ENCODE measurements at places on chromosomes 2 and 18.
A peak's percentile ranks its signal among the peaks of the same experiment; 100 is the strongest.

DNA sequence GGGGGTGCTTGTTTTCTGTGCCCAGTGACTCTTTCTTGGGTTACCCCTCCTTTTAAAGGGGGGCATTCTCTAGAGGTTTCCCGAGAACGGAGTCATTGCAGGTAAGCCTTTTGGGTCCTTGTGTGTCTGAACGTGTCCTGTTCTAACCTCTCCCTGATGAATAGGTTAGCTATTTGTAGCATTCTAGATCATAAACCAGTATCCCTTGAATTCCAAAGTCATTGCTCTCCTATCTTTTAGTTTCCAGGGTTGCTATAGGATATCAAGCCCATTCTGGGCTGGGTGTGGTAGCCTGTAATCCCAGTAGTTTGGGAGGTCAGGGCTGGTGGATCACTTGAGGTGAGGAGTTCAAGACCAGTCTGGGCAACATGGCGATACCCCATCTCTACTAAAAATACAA is 65.9 kb upstream of the YWHAQ start:
- DNase-seq: no peak

DNA sequence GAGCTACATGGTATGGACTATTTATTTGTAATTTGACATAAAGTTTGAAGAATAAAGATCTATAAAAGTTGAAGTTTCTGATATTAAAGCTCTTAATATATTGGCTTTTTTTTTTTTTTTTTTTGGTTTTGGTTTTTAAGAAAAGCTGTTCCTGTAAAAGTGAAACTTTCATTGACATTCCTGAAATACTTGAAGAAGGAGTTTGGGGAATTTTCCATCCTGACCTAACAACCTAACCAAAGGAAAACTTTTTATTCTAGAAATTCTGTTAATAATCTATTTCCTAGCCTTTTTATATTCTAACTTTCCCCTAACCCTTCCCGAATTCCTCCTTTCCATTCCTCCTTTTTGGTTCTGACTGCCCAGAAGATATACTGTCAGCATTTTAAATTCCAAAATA is 83.7 kb downstream of the ACSL3 start:
- no peak for DNase-seq

DNA sequence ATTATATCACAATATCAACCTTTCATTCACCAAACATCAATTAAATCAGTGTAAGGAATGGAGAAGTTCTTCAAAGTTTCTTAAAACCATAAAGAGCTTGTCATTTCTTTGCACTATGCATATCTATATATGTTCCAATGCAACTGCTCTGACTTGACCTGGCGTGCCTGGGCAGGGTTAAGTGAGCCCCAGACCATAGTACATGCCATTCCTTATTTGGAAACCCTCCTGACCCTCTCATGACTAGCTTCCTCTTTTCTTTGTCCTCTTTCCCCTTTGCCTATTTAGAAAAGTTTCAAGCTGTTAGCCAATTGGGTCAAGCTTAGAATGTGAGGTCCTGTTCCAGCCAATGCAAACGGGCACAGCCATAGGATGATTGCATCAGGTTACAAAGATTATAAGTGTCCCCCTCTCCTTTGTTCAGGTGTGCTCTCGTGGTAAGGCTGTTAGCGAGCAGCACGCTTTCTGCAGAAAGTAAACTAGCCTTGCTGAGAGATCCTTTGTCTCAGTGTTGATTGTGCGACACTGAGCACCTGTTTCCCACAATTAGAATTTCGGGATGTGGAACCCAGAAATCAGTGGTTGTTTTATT is 78.2 kb upstream of the UXS1 start:
- DNase-seq: no peak

DNA sequence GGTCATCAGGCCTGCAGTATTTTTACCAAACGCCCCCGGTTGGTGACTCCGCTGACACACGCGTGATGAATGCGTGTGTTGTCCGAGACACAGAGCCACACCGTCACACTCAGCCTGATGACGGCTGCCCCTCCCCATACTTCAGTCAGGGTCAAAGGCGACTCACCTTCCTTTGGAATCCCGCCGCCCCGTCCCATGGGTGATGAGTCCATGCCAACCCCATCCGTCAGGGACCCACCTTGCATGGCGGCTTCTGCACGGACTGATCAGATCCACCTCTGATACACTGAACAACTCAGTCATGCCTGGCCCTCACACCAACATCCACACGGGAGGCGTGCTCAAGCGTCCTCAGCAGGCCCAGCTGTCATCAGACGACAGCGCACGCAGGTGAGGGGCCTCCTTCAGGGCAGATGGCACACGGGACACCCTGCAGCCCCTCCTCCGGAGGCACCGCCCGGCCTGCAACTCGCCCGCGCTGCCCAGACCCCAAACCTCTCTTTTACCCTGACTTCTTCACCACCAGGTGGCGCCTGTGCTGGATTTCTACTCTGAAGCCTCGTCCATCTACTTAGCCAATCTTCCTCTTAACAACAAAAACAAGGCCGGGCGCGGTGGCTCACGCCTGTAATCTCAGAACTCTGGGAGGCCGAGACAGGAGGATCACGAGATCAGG is 89.2 kb downstream of the ZNF516 start:
- DNase-seq: peak; percentile 54

GRCh38 chr2:202193305-202193704 is 45.1 kb downstream of the SUMO1 start:
- DNase-seq: no peak

- no peak for DNase-seq
Measured at GRCh38 chr18:55206927-55207326, 247.7 kb upstream of the CCDC68 start.

DNA sequence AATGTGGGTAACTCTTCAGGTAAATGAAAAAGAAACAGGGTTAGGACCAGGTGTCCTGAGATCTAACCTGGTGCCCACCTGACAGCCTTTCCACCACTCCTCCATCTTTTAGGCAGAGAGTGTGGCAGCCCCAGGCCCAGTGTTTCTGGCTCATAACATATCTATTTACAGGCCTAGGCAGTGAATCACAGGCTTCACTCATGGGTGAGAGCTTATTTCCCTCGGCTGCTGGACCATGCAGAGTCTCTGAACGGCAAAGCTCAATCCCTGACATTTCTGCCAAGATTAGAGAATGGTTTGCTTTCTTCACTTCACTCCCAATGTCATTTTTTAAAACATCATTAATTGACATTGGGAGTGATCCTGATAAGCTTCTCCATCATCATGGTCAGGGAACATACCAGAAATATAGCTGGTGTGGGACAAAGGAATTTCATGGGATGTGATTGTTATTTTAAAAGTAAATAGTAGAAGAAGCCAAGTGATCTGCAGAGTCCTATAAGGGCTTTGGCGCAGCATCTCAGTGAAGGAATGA is 323.9 kb downstream of the SETBP1 start:
- no peak for DNase-seq

DNA sequence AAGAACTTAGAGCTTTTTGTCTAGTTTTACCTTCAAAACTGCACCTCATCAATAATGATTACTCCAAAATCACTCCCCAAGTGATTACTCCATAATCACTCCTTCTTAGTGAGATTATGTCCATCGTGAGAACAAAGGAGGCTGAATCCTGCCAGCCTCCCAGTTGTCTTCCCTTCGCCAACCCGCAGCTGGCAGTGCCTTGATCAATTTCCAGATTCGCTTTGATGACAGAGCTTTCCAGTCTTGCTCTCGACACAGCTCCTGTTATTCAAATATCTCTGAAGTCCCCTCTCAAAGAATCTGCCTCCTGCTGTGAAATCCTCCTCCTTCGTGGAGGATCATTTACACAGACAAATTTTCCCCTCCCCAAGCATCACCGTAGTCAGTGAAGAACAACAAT is 237.7 kb downstream of the EIPR1 start:
- no peak for DNase-seq

GRCh38 chr2:142650601-142651000 is 226.9 kb upstream of the KYNU start:
- DNase-seq: no peak

- no peak for DNase-seq
Measured at GRCh38 chr2:25312958-25313710, 28.6 kb downstream of the DNMT3A start.

- no peak for DNase-seq
Measured at GRCh38 chr2:219418155-219419011, at the start of gene DES. DES (plus strand) TSS chr2:219418377; CDS start chr2:219418463, 86 bp downstream.

- DNase-seq: no peak
Measured at GRCh38 chr2:12513339-12513738, 203.4 kb upstream of the TRIB2 start.

- no peak for DNase-seq
Measured at GRCh38 chr2:160254189-160254762, 54.2 kb upstream of the ITGB6 start.

DNA sequence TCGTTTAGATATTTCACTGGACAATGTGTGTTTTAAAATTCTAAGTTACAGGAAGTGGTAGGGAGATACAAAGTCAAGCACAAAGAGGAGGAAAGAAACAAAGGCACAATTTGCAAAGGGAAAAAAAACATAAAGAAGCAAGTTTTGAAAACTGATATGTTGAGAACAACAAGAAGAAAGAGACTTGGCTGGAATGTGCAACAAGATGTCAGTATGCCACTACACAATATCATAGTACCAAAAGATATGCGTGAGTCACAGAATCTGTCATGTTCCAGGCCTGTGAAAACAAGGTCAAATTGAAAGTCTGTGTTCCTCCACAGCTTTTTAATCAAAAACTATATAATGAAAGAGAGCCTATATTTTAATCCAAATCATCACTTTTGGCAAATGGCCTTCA is 12.0 kb downstream of the EXOC6B start:
- DNase-seq: no peak

GRCh38 chr2:197828464-197829135 is 24.2 kb downstream of the PLCL1 start:
- DNase-seq: no peak

GRCh38 chr2:143034292-143035074 is 94.7 kb upstream of the ARHGAP15 start:
- peak; percentile 66 for DNase-seq

DNA sequence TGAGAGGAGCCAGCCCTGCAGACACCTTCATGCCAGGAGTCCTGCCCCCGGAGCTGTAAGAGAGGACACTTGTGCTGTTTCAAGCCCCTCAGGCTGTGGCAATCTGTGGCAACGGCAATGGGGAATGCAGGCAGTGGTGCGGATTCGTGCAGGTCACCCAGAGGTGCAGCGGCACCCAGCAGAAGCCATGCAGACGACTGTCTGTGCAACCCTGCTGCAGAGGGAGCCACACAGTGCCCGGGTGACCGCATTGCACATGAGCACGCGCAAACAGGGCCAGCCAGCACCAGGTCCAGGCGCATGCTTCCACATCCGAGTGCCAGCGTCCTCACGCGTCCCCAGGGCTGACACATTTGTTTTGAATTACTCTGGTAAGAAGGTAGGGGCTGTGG is 84.8 kb upstream of the GPC1 start:
- no peak for DNase-seq

DNA sequence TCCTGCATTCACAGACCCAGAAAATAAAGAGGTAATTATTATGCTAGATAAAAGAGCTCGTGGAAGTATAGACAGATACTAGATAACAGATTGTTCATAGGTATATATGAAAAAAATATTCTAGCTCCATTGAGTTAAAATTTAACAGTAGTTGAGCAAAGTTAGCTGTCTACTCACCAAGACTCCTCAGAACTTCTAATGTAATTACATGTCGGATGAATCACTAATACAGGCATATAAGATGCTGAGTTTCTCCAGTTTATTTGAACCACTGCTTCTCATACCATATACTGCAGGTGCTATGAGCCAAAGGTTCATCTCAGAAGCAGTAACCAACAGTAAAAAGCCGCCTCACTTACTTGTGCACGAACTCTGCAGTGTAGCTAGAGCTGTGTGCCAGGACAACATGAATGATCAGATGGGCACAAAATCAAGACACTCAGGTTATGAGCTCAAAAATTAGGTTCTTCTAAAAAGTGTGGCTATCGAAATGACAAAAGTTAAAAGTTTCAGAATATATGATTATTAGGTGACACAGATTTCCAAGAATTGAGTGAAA is 373.4 kb downstream of the NCKAP5 start:
- no peak for DNase-seq

GRCh38 chr2:183868707-183869106 is 729.6 kb upstream of the ZNF804A start:
- no peak for DNase-seq

- no peak for DNase-seq
Measured at GRCh38 chr2:236045251-236046235, 122.6 kb downstream of the GBX2 start.

DNA sequence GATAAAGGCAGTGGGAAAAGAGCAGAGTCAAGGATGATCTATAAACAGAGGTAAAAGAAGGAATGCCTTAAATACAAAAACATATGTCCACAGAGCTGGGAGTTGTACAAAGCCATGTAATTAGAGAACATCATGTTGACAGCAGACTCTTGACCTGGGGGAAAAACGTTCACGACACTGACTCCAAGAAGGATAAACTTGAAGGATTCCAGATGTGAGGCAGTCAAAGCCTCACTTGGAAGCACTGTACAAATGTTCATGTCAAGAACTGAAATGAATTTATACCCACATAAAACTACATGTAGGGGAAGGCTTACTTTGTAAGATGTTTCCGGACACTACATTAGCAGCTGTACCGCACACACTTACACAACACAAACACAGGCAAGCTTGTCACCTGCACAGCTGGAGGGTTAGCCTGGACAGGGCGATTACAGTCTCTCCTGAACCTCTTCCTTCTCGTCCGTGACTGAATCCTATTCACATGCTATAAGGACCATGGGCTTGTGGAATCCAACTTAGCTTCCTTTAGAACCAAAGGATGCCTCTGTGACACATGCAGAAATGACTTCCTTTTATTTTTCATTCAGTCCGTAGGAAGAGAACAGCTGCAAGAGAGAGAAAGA is 88.6 kb downstream of the SH3YL1 start:
- no peak for DNase-seq

- no peak for DNase-seq
Measured at GRCh38 chr2:175015340-175015739, 10.2 kb upstream of the CHN1 start.

- DNase-seq: no peak
Measured at GRCh38 chr2:8604262-8604661, 77.6 kb upstream of the ID2 start.

DNA sequence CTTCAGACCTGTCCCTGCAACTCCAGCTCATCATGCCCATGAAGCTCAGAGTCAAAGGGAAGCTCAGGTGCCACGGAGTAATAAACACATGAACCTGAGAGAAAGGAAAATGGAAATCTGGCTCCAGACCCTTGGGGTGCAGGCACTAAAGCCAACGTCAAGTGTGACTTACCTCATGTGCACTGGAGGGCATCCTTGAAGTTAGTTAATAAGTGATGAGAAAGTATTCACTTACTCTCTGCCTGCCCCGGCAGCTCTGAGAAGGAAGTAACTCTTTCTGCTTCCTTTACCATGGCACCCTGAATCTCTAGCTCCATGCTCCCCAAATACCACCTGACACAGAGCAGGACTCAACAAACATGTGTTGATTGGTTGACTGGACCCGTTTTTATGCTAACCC is 21.4 kb upstream of the AGAP1 start:
- no peak for DNase-seq
